ENCODE measurements at places on chromosomes 5 and 9.

- no peak for DNase-seq
Measured at GRCh38 chr5:167966979-167967378, 324.5 kb upstream of the WWC1 start.

- DNase-seq = no peak
Measured at GRCh38 chr5:102743900-102744299, 11.2 kb upstream of the PAM start.

DNA sequence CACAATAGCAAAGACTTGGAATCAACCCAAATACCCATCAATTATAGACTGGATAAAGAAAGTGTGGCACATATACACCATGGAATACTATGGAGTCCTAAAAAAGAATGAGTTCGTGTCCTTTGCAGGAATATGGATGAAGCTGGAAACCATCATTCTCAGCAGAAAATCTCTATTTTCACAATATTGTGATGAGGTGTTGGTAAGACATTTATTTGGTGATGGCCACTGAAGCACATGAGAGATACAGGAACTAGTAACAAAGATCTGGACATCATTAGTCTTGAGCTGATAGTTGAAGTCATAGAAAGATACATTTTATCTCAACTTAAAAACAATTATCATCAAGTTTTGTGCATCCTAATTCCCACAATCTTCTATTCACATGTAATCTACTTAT, 70.6 kb downstream of the RAB3C start:
- DNase-seq = no peak

DNA sequence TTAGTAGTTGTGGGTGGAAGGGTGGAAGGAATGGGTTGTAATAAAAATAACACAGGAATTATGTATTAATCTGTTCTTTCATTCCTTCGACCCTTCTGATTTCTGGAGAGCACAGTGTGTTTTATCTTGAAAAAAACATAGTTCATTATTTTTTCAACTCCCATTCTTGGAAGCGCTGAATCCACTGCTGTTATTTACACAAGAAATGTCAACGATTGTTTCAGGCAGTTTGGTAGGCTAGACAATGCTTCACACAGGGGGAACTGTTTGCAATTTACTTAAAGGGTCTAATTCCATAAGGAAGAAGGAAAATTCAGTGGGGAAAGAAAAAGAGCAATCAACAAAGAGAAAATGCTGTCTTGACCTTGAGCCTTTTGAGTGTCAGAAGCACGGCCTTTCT, 142.9 kb downstream of the TLE1 start:
- DNase-seq = no peak

DNA sequence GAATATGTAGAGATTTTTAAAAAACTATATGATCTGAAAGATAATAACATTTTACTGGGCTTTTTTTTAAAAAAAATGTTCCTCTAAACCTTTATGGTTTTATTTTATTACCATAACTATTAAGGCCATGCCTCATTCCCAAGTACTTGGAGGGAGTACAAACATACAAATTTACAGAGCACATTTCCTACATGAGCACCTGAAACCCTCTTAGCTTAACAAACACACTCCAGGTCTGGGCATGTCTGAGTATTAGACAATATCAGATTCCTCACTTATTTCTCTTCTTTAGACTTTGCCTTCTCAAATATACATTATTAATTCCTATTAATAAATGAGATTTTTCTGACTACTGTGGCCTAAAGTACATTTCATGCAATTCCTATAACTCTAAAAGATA, 319.2 kb downstream of the SLCO4C1 start:
- no peak for DNase-seq

DNA sequence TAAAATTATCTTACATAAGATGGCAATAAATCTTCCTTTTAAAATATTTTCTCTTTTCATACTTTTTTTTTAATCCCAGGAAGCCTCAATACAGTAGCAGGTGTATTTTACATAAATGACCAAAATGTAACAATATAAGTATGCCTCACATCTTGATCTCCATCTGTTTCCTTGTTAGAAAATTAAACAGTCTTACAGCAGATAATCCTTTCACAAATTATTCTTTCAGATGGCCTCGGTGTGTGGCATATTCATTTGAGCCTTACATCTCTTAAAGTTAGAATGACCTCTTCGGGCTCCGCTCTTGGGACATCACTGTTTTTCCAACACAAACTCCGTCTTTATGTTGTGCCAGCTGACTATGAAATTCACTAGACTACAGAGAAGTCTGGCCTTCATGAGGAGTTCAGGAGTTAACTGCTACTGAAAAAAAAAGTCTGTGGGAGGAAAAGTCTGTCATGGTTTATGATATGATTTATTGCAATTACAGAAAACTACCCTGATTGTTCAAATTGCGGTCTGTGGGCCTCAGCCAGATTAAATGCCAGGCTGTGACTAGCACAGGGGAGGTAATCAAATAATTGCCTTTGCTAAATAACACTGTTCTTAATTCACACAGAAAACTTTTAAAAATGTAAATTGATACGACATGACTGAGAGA, 292.9 kb upstream of the PUM3 start:
- no peak for DNase-seq
